ENCODE measurements at places on chromosomes 6 and 20. TPM values are rescaled to one million over a fixed set of nuclear protein-coding genes. Genes with fewer than 3 reads are reported as not detected.

Gene GGT7
- total RNA-seq, result 8.2 TPM

Gene KCNQ5
- total RNA-seq, result 7.9 TPM

Gene PLEKHG1
- total RNA-seq, result 8.8 TPM

Gene BPIFB4
- not detected for total RNA-seq

Gene MATN4
- total RNA-seq, result 0.22 TPM

Gene PPIL1
- total RNA-seq, result 66.6 TPM

Gene ACOT8
- total RNA-seq, result 27.1 TPM

Gene CALHM6
- 2.2 TPM for total RNA-seq

Gene ANGPT4
- total RNA-seq, result not detected

Gene DPPA5
- total RNA-seq, result not detected

Gene COL9A3
- total RNA-seq, result not detected

Gene ROS1
- total RNA-seq, result not detected

Gene PDE10A
- not detected for total RNA-seq

Gene GSTA1
- not detected for total RNA-seq

Gene FKBP1C
- total RNA-seq, result 0.84 TPM

Gene MUC22
- not detected for total RNA-seq

Gene HFE
- 0.37 TPM for total RNA-seq

Gene TINAG
- not detected for total RNA-seq

Gene ZSCAN16
- 5.8 TPM for total RNA-seq

Gene SMIM13
- total RNA-seq, result 14.7 TPM

Gene ZBP1
- total RNA-seq, result 2.4 TPM

Gene COL21A1
- total RNA-seq, result not detected

Gene XKR7
- not detected for total RNA-seq

Gene MUC21
- not detected for total RNA-seq

Gene SGK1
- total RNA-seq, result 36.5 TPM

Gene TSPO2
- not detected for total RNA-seq

Gene ARMC12
- total RNA-seq, result 0.38 TPM

Gene WFDC6
- not detected for total RNA-seq

Gene ADIG
- total RNA-seq, result not detected

Gene ZNF334
- 1.3 TPM for total RNA-seq

Gene RFX6
- not detected for total RNA-seq

Gene B3GAT2
- total RNA-seq, result not detected

Gene PTPRK
- 21.3 TPM for total RNA-seq

Gene SPDEF
- not detected for total RNA-seq

Gene REM1
- not detected for total RNA-seq

Gene SLC32A1
- not detected for total RNA-seq

Gene ERVFRD-1
- not detected for total RNA-seq

Data from CD8-positive, alpha-beta memory T cell (primary cell).